Occipital lobe (tissue), 3 donors: ENCODE measurements at places on chromosomes 7 and 10. TPM values are rescaled to one million over a fixed set of nuclear protein-coding genes. Genes with fewer than 3 reads are reported as not detected.

Gene MRLN
- not detected for total RNA-seq

Gene UTF1
- total RNA-seq = not detected

Gene TNPO3
- total RNA-seq = 96.2 TPM

Gene PRSS37
- total RNA-seq = not detected

Gene TEX47
- not detected for total RNA-seq

Gene ST7
- total RNA-seq = 72.4 TPM

Gene TSPAN33
- total RNA-seq = 4.7 TPM

Gene INHBA
- total RNA-seq = 33.1 TPM

Gene OR2A42
- not detected for total RNA-seq

Gene FAM24B
- total RNA-seq = 3.9 TPM

Gene TMEM178B
- 50.7 TPM for total RNA-seq

Gene MGAM2
- total RNA-seq = not detected

Gene SLC35G1
- total RNA-seq = 5.9 TPM

Gene GNAI1
- total RNA-seq = 196 TPM

Gene INPP5F
- total RNA-seq = 166 TPM

Gene NUTM2A
- 1.2 TPM for total RNA-seq

Gene BAIAP2L1
- total RNA-seq = 0.16 TPM

Gene SCIN
- total RNA-seq = 1.6 TPM

Gene MBL2
- total RNA-seq = not detected

Gene EGR2
- 1.6 TPM for total RNA-seq

Gene SRGN
- 24.8 TPM for total RNA-seq

Gene CCL26
- not detected for total RNA-seq

Gene TAS2R41
- total RNA-seq = not detected

Gene CHAT
- total RNA-seq = 0.62 TPM

Gene CCZ1B
- 132 TPM for total RNA-seq

Gene HMX2
- total RNA-seq = not detected

Gene CLRN3
- 0.62 TPM for total RNA-seq

Gene SFTPA1
- 0.16 TPM for total RNA-seq

Gene AVPI1
- total RNA-seq = 1.1 TPM

Gene TRPV5
- 0.31 TPM for total RNA-seq

Gene MYL10
- not detected for total RNA-seq

Gene TMEM120A
- total RNA-seq = 19.8 TPM

Gene MICU1
- total RNA-seq = 66.8 TPM

Gene ADCYAP1R1
- 53.0 TPM for total RNA-seq

Gene LIPK
- total RNA-seq = not detected

Gene HGF
- 5.9 TPM for total RNA-seq

Gene ITGB8
- 109 TPM for total RNA-seq

Gene SFRP4
- 1.1 TPM for total RNA-seq

Gene MALRD1
- 3.6 TPM for total RNA-seq

Gene MAP3K8
- total RNA-seq = 8.0 TPM

Gene GSAP
- total RNA-seq = 12.6 TPM

Gene GIMAP7
- 2.7 TPM for total RNA-seq
